Calu3 (cell line): ENCODE measurements at places on chromosomes 1 and 21.

- no peak for DNase-seq
- no peaks in the 10 kb centered on the region for H3K27me3 ChIP-seq
- peak overlapping the region; percentile 53 for H3K27ac ChIP-seq
- no peak overlapping the region for H3K4me3 ChIP-seq
- H3K4me1 ChIP-seq: peaks cover 13% of the 10 kb centered on the region
Observed at GRCh38 chr1:192538407-192539296, 36.9 kb upstream of the RGS1 start.

GRCh38 chr1:212822956-212823355 lies 24.5 kb downstream of the SPATA45 start:
- H3K4me1 ChIP-seq: no peaks in the 10 kb centered on the region
- no peak for DNase-seq
- no peak overlapping the region for H3K27ac ChIP-seq
- H3K36me3 ChIP-seq: peaks cover 4% of the 10 kb centered on the region
- H3K4me3 ChIP-seq: no peak overlapping the region
- no peaks in the 10 kb centered on the region for H3K27me3 ChIP-seq

DNA sequence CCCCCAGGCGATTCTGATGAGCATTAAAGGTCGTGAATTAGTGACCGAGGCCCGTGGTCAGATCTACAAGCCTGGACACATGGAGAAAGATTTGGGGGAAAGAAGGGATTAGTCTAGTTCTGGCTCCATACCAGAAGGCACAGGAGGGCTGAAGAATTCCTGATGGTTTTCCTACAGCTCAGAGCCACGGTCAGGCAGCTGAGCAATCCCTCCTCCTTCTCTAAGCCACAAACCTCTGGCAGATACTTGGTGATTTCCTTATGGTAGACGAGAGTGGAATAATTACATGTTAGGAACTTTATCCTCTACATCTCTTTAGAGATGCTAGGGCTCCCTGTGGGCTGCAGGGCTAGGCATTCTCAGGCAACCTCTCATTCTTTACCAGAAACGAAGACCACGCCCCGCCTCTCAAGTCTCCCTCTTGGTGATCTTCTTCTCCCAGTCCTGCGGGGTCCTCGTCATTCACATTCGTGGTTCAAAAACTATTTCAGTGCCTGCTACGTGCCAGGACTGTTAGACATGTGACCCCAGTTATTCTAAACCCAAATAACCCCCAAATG lies 20.5 kb upstream of the ZBTB18 start:
- H3K4me1 ChIP-seq: no peaks in the 10 kb centered on the region
- H3K27ac ChIP-seq: no peak overlapping the region
- peaks cover 25% of the 10 kb centered on the region for H3K27me3 ChIP-seq
- DNase-seq: no peak
- H3K4me3 ChIP-seq: no peak overlapping the region
- H3K36me3 ChIP-seq: no peaks in the 10 kb centered on the region

DNA sequence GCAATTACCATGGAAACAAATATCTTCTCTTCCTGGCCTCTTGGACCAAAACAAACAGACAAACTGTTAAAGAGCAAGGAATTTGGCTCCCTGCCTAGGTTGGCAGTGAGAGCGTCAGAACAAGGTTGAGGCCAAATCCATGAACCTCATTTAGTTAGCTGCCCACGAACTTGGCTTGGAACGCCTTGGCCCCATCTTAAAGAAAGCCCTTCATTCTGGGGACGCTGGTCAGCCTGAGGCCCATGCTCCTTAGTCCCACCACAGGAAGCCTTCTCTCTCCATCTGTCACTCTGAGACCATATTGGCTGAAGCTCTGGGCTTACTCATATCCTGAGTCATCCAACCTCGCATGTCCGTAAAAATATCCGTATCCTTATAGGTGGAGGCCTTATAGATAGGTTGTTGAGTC lies 62.4 kb upstream of the DIRAS3 start:
- H3K36me3 ChIP-seq: peaks cover 9% of the 10 kb centered on the region
- no peaks in the 10 kb centered on the region for H3K27me3 ChIP-seq

- no peak overlapping the region for H3K4me3 ChIP-seq
- H3K27ac ChIP-seq: no peak overlapping the region
- H3K36me3 ChIP-seq: peaks cover 34% of the 10 kb centered on the region
- DNase-seq: no peak
- H3K27me3 ChIP-seq: no peaks in the 10 kb centered on the region
Observed at GRCh38 chr1:214360116-214360515, 79.2 kb downstream of the SMYD2 start.

DNA sequence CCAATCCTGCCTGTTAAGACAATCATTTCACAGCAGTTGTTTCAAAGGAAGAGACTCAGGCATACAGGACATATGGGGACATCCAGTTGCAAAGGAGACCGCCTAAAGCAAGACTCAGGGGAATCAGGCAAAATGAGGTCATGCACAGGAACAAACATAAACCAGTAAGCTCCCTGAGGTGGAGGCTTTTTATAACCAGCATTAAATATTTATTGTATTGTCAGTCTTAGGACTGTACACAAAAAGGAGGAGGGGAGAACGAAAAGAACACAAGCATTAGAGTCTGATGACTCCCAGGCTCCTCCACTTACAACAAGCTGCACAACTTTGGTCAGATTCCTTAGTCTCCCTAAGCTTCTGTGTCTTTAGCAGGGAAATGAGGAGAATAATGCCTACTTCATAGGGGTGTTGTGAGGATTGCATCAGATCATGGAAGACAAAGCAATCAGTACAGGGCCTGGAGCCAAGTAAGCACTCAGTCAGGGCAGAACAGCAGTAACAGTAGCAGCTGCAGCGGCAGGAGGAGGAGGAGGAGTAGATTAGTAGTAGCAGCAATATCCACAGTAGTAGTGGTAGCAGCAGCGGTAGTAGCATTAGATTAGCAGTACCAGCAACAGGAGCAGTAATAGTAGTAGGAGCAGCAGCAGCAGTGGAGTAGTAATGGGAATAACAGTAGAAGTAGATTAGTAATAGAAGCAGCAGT lies 54.2 kb upstream of the SPATA6 start:
- peaks cover 34% of the 10 kb centered on the region for H3K27me3 ChIP-seq
- H3K4me1 ChIP-seq: peaks cover 9% of the 10 kb centered on the region
- DNase-seq: no peak
- H3K27ac ChIP-seq: no peak overlapping the region

- DNase-seq: no peak
- H3K27me3 ChIP-seq: no peaks in the 10 kb centered on the region
- H3K4me3 ChIP-seq: no peak overlapping the region
- no peaks in the 10 kb centered on the region for H3K4me1 ChIP-seq
- H3K36me3 ChIP-seq: no peaks in the 10 kb centered on the region
- H3K27ac ChIP-seq: no peak overlapping the region
Observed at GRCh38 chr1:161298116-161298515, 11.7 kb downstream of the MPZ start.

DNA sequence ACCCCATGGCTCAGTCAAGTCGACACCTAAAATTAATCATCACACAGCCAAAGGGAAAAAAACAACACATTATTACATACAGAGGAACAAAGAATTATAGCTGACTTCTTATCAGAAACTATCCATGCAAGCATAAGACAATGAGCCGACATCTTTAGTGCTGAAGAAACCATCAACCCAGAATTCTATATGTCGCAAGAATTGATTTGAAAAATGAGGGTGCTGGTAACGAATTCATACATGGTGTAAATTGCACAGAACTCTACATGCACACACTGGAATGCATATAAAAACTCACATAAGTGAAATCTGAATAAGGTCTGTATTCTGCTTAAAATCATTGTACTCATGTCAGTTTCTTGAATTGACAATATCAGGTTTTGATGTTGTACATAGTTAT lies 25.0 kb upstream of the EIF4G3 start:
- H3K4me3 ChIP-seq: no peak overlapping the region
- H3K27ac ChIP-seq: no peak overlapping the region
- H3K27me3 ChIP-seq: peaks cover 14% of the 10 kb centered on the region
- no peaks in the 10 kb centered on the region for H3K36me3 ChIP-seq
- DNase-seq: no peak

- no peak for DNase-seq
- H3K36me3 ChIP-seq: no peaks in the 10 kb centered on the region
- no peak overlapping the region for H3K27ac ChIP-seq
Observed at GRCh38 chr1:3058263-3059030, 10.6 kb upstream of the PRDM16 start.

DNA sequence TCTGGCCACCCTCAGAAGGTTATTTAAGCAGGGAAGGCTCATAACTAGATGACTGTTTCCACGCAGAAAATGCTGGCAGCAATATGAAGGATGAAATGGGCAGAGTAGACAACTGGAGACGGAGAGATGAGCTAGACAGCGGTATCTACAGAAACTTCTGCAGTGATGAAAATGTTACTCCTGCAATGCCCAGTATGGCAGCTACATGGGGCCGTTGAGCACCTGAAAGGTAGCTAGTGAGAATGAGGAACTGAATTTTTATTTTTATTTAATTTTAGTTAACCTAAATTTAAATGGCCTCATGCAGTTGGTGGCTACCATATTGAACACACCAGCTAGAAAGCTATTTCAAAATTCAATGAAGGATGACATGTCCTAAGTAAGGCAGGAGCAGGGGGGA lies 27.3 kb downstream of the SIPA1L2 start:
- H3K36me3 ChIP-seq: no peaks in the 10 kb centered on the region
- no peak overlapping the region for H3K4me3 ChIP-seq
- DNase-seq: no peak
- H3K27ac ChIP-seq: no peak overlapping the region
- no peaks in the 10 kb centered on the region for H3K27me3 ChIP-seq
- H3K4me1 ChIP-seq: no peaks in the 10 kb centered on the region

DNA sequence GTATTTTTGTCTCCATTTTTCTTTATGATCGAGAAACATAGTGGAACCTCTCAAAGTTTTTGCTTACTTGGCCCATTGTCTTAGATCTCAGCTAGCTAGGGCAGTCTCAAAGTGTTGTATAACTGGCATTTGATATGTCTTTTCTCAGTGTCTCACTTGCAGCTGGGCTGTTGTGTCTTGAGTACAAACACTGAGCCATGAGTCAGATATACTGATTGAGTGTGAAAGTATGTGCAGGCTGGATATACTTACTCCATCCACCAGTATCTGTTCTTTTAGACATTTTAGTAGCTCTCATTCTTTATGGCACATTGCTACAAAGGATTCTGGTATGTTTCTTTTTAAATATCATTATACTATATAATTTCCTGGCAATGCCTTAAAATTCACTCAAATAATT lies 14.3 kb upstream of the GPR52 start:
- no peaks in the 10 kb centered on the region for H3K4me1 ChIP-seq
- no peak overlapping the region for H3K27ac ChIP-seq
- H3K36me3 ChIP-seq: no peaks in the 10 kb centered on the region

- H3K4me3 ChIP-seq: no peak overlapping the region
- peaks cover 12% of the 10 kb centered on the region for H3K36me3 ChIP-seq
- H3K27ac ChIP-seq: no peak overlapping the region
Observed at GRCh38 chr1:35452106-35452774, 105.0 kb downstream of the KIAA0319L start.

- H3K27me3 ChIP-seq: no peaks in the 10 kb centered on the region
- H3K4me3 ChIP-seq: peak overlapping the region; percentile 24
- peaks cover 22% of the 10 kb centered on the region for H3K36me3 ChIP-seq
- H3K27ac ChIP-seq: peak overlapping the region; percentile 74
Observed at GRCh38 chr1:24567792-24568388, 12.0 kb downstream of the NCMAP start.

- H3K36me3 ChIP-seq: no peaks in the 10 kb centered on the region
- H3K4me1 ChIP-seq: no peaks in the 10 kb centered on the region
- no peak for DNase-seq
- no peak overlapping the region for H3K27ac ChIP-seq
Observed at GRCh38 chr1:96641282-96641681, 80.3 kb upstream of the PTBP2 start.

GRCh38 chr1:238961790-238962189 lies 424.6 kb upstream of the CHRM3 start:
- peak overlapping the region; percentile 77 for H3K27ac ChIP-seq
- peak; percentile 12 for DNase-seq
- H3K4me1 ChIP-seq: peaks cover 42% of the 10 kb centered on the region
- peaks cover 8% of the 10 kb centered on the region for H3K36me3 ChIP-seq
- H3K27me3 ChIP-seq: no peaks in the 10 kb centered on the region
- peak overlapping the region; percentile 29 for H3K4me3 ChIP-seq

GRCh38 chr1:213231795-213232231 lies 180.8 kb downstream of the RPS6KC1 start:
- H3K27me3 ChIP-seq: no peaks in the 10 kb centered on the region
- peaks cover 8% of the 10 kb centered on the region for H3K4me1 ChIP-seq
- no peak overlapping the region for H3K4me3 ChIP-seq

- H3K4me1 ChIP-seq: no peaks in the 10 kb centered on the region
- no peak overlapping the region for H3K4me3 ChIP-seq
- no peak overlapping the region for H3K27ac ChIP-seq
Observed at GRCh38 chr1:80293818-80294217, 1287.3 kb upstream of the ADGRL4 start.

GRCh38 chr1:97144527-97144926 lies 422.9 kb downstream of the PTBP2 start:
- peak overlapping the region; percentile 47 for H3K27ac ChIP-seq
- H3K36me3 ChIP-seq: no peaks in the 10 kb centered on the region
- H3K4me3 ChIP-seq: no peak overlapping the region
- H3K27me3 ChIP-seq: no peaks in the 10 kb centered on the region

DNA sequence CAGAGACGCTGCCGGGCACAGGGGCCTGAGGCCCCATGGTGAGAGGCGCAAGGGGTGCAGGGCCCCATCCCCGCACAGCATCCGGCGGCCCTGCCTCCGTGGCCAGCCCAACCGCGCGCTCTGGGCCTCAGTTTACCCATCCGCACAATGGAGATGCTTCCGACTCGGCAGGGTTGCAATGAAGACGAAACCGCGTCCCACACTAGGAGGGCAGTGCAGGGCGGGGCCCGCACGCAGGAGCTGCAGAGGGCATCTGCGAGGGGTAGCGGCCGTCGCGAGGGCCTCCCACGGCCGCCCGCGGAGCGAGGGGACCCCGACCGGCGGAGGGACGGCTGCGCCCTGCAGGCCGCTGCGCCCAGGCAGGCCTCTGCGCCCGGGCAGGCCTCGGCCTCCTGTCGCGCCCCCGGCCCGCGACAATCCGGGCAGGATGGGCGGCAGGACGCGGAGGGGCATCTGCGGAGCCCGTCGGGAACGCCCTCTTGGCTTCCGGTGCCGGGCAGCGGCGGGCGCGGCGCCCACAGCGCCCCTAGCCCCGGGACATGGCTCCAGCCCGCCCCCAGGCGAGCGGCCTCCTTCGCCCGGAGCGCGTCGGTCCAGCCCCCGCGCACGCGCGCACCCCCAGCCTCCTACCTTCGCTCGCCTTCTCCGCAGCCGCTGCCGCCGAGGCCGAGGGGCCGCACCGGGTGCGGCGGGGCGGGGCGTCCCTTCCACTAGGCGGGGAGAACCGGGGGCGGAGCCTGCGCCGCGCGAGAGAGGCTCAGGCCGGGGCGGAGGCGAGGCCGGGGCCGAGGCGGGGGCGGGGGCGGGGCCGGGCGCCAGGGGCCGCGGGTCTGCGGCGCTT lies 15.3 kb downstream of the RNU1-1 start:
- no peaks in the 10 kb centered on the region for H3K27me3 ChIP-seq
- H3K27ac ChIP-seq: no peak overlapping the region
- peak overlapping the region; percentile 74 for H3K4me3 ChIP-seq
- no peaks in the 10 kb centered on the region for H3K4me1 ChIP-seq
- DNase-seq: peak; percentile 90

DNA sequence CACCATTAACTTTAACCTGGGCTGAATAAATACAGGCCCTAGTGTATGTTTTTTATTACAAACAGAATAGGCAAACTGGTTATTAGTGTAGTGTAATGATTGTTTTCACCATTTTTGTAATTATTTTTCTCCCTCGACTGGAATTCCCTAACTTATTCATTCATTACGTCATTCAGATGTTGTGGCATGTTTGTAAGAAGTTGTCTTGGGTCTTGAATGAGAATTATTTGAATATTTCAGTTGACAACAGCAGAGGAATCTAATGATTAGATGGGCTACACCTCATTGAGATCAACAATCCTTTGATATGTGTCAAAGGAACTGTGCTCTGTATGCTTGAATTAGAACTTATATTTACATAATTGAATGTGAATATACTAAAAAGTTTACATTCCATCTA lies 12.8 kb downstream of the XCL1 start:
- H3K4me1 ChIP-seq: no peaks in the 10 kb centered on the region
- DNase-seq: no peak
- no peaks in the 10 kb centered on the region for H3K27me3 ChIP-seq
- H3K36me3 ChIP-seq: no peaks in the 10 kb centered on the region
- H3K27ac ChIP-seq: no peak overlapping the region
